Stimulated activated CD8-positive, alpha-beta memory T cell treated with anti-CD3 and anti-CD28 coated beads, Interleukin-4, amount 100 ng/mL, for 4 hours (primary cell): ENCODE measurements at places on chromosomes 3 and 15.

GRCh38 chr15:49174902-49175301 lies 4.9 kb downstream of the GALK2 start:
- DNase-seq, result no peak

- DNase-seq, result no peak
Measured at GRCh38 chr3:10994306-10994705, 1.8 kb downstream of the SLC6A1 start.

- DNase-seq, result no peak
Measured at GRCh38 chr3:82558081-82558480, 796.6 kb upstream of the GBE1 start.

GRCh38 chr3:187777331-187777941 lies 32.2 kb upstream of the BCL6 start:
- DNase-seq, result no peak

DNA sequence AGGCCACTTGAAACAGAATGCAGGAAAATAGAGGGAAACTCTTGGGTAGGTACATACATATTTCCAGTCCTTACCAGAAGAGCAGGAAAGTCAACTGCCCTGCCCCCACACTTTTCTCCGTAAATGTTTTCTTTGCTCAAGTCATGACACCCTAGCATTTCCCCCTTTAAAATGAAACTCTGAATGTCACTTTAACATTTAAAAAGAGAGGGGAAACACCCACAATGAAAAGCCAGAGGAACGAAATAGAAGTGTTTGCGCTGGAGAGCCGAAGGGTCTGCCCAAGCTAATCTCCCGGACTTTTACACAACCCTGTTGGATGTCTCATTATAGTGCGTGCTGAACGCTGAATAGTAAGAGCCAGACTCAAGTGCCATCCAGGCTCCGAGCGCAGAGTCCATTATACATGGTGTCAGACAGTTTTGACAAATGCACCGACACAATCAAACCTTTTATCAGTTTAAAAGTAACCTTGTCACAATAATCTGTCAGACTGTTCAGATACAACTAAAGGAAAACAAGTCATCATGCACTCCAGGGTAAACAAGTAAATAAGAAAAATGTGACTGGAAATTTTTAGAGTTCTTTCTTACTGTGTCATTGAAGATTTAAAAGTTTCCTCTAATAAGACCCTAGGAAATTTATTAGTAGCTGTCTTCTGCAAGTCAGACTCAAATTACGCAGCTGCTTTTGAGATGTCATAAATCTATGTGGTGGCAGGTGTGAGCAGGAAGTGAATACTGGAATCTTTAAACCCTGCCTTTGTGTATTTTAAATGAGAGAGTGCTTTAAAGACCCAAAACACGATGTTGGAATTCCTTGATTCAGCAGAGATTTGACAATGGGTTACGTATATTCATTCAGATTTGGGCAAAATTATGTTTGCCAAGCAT lies 159.8 kb downstream of the RBMS3 start:
- DNase-seq, result no peak

DNA sequence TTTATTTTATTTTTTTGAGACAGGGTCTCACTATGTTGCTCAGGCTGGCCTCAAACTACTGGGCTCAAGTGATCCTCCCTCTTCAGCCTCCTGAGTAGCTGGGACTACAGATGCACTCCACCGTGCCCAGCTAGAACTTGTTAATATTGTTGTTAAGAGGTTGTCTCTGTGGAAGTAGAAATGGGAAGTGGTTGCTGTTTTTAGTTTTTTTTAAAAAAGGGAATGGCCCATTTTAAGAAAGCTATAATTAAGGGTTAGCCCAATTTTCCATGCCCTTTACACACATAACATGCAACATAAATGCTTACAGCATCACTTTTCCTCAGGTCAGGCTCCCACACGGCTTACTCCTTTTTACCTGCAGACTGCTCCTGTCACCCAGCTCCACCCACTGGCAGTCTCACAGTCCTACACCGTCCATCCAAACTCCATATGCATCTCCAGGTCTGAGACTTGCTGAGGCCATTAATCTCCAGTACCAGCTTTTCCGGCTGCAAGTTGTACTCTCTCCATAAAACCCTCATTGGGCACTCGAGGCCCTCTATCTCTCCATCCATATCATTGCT lies 19.8 kb downstream of the MORC1 start:
- no peak for DNase-seq

GRCh38 chr3:62084558-62084957 lies 288.8 kb downstream of the FEZF2 start:
- DNase-seq, result no peak

DNA sequence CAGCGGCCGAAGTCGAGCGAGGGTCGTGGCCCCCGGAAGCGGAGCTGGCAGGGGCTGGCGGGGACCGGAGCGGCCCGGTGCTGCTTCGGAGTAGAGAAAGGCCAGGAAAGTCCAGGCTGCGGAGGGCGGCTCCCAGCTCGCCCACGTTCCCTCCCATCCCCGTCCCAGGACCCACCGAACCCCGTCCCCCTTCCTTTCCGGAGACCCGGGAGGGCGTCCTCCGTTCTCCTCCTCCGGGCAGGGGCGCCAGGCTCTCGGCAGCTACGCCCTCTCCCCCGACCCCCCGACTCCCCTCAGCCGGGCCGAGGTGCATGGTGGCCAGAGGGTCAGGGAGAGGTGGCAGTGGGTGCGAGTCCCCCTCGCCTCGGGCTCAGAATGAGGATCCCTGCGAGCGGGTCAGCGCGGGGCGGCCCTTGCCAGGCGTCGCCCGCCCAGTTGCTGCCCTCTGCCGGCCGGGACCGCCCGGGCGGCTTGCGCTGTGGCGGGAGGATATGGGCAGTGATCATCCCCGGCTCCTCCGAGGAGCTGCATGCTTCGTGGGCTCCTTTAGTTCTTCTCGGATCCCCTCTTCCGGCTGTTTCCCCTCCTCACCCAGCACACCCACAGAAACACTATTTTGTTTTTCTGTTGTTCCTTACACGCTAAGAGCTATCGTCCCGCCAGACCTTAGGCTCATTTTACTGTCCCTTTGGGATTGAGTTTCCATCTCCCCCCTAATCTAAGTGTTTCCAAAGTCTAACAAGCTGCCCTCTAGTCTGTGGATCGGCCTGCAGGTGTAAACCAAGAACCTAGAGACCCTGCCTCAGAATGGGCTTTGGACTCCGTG lies 744 bp upstream of the ALDH1A2 start:
- no peak for DNase-seq

DNA sequence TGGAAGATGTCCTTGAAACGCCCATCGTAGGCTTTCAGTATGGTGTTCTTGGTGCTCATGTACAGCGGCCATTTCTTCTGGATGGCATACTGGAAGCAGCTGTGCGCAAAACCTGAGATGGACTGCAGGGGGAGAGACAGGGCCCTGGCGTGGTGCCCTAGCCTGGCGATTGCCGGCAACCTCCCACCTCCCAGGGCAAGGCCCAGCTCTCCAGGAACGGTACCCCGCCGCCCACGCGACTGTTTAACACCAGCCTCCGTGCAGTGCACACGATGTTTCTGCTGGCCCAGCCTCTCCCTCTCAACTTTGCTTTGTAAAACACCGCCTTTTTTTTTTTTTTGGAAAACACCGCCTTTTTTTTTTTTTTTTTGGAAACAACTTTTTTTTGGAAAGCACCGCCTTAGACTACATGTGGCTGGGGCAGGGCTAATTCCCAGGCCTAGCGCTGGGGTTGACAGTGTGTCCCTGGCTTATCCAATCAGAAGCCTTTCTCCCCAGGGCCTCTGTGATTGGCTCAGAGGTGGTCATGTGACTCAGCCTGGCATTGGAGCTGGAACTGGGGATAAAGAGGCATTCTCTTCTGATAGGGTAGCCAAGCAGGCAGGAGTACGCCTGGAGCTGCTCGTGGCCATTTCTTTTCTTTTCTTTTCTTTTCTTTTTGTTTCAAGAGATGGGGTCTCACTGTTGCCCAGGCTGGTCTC lies 14.7 kb downstream of the IDH2 start:
- no peak for DNase-seq

- DNase-seq, result no peak
Measured at GRCh38 chr15:72420576-72420975, 22.5 kb downstream of the TMEM202 start.

DNA sequence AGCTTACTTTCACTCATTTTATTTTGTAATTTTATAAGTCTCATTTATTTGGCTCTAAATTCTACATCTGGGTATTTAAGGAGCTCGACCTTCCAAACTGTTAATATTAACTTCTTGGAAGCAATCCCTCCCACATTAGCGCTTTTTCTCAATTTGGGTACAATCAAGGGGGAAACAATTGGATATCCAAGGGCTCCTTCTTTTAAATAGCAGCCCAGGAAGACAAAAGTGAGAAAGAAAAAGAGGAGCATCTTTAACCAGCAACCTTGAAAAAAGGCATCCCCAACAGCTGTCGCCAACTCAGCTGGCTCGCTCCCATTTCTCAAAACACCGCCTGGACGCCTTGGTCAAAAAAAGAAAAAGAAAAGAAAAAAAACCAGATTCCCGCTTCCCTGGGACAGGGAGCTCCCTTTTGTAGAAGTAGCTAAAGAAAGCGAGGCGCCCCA lies 873 bp downstream of the C3orf70 start:
- DNase-seq, result no peak

GRCh38 chr3:14988988-14989394 lies 41.6 kb downstream of the NR2C2 start:
- DNase-seq, result no peak

- DNase-seq, result no peak
Measured at GRCh38 chr3:7562892-7563291, 702.0 kb downstream of the GRM7 start.

DNA sequence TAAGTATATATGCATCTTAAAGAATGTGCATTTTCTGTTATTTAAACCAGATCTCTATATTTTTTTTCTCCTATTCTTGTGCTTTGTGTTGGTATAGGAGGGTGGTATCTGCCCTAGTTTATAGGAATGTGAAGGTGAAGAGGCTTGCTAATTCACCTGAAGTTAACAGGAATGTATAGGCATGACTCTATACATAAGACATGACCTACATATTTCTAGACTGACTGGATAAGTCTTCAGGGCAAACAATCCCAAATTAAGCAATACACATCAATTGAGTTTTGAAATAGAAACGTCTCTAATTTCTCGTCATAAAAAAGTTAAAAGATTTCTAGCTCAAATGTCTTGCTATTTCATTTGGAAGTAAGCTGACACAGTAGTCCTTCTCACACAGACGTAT lies 410.0 kb downstream of the DIPK2A start:
- DNase-seq, result no peak

GRCh38 chr3:148084931-148085330 lies 612.8 kb upstream of the AGTR1 start:
- DNase-seq, result no peak

- DNase-seq, result no peak
Measured at GRCh38 chr15:51302480-51302879, 35.9 kb downstream of the CYP19A1 start.

DNA sequence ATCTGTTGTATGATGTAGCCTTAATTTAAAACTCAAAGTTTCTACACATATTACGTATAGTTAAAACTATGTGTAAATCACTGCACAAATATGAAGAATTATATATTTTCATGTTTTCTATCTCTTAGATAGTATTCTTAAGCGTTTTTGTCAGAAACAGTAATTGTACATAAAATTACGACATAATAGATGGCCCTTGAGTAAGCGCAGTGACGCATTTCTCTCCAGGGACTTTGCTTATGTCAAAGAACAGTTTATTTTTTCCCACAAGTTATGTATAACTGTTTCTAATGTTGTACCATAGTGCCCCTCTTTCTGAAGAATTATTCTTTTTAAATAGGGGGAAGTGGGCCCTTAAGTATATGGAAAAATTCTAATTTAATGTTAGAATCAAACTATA lies 934.0 kb downstream of the VGLL3 start:
- DNase-seq, result no peak

DNA sequence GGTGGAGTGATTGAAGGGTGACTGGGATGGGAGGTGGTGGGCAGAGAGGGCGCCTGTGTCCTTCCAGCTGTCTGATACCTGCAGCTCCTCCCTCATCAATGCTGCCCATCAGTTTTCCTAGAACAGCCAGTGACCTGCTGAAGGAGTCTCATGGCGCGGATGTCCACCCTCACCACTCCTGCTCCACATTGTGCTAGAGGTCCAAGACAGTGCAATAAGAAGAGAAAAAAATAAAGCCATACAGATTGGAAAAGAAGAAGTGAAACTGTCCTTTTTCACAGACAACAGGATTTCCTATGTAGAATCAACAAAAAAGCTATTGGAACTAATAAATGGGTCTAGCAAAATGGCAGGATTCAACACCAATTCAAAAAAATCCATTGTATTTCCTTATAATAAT lies 7.4 kb downstream of the ZDHHC19 start:
- DNase-seq, result no peak

DNA sequence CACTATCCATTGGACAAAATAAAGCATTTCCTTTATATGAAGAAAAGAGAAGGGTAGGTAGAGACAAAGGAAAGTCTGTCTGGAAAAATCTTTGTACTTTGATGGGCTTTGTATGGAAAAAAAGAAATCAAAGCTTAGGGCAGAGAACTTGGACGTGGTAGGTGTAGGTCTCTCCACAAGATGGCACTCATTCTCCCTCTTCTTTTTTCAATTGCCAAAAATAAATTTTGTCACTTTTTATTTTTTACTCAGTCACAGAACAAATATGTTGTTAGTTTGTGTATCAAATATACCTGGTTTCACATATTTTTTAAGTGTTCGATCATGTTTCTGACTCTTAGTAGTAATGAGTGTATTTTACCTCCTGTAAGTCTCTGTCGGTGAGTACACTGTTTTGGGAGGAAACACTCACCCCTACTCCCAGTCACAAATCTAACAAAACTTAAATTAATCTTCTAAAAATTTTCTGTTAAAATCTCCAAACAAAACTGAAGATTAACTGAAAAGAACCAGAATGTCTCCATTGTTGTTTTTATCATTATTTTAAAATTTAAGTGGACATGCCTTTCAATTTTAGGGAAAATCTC lies 415.8 kb upstream of the GOLIM4 start:
- DNase-seq, result no peak

DNA sequence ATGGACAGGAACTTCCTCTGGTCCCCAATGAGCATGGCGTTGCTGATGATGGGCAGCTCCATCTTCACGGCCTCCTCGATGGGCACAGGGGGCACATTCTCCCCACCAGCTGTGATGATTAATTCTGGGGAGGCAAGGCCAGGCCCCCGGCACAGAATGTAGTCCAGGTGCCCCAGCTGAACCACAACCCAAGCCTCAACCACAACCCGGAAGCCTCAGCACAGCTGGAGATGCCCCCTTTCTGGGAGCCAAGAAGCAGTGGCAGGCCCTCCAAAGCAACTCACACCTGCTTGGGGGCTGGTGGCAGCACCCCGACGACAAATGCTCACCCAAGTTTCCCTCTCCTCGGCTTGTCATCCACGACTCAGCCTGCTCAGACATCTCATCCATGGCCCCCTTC lies 25.2 kb downstream of the IDH3A start:
- no peak for DNase-seq

- no peak for DNase-seq
Measured at GRCh38 chr3:38257583-38257982, 8.0 kb upstream of the SLC22A13 start.
